Activated naive CD4-positive, alpha-beta T cell treated with Interleukin-2 at 50 U/mL for 16 hours (primary cell): ENCODE measurements at places on chromosomes 11 and 22.

DNA sequence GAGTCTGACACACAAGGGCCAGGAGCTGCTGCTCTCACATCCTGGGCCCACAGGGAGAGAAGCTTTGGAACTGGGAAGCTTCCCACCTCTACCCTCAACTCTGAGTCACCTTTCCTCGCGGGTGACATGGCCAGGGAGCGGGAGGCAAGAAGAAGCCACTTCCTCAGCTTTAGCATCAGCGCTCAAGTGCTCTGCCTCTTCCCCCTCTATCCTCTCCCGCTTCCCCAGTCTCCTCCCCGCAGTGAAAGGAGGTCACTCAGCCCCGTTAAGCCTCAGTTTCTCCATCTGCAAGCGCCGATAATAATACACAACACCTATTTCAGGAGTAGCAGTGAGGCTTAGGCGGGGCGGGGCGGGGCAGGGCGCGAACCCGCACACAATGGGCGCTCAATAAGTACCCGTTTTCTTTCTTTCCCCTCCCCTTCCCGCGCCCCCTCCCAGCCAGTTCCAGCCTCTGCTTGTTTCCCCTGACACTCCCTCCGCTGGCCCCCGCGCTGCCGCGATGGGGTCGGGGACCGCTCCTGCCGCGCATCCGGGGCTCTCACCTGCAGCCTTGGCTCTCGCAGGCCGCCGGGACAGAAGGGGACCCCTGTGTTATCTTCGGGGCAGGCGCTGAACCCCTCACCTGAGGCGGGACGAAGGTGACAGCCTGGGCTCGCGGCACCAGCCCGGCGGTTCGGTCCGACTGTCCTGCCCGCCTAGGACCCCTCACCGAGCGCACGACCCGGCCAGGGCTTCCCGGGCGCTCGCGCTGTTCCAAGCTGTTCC, 892 bp downstream of the GDPD5 start:
- peak; percentile 45 for DNase-seq

- DNase-seq, result peak; percentile 84
Observed at GRCh38 chr11:58577555-58578135, 1.2 kb upstream of the ZFP91 start.

DNA sequence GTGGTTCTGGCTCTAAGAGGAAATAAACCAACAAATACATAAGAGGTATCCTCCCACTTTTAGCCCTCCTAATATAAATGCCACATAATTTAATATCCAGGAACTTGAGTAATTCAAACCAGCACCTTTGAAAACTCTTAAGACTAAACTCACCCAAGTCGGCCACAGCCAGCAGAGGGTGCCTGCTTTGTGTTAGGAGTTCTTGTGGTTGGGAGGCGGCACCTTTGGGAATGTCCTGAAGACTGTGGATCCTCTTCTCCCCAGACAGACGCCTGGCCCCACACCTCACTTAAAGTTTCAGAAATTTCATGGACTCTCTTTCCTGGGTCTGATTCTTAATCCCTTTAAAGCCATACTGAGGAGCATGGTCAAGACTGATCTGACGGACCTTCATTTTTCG, 169.0 kb downstream of the TBC1D22A start:
- no peak for DNase-seq

DNA sequence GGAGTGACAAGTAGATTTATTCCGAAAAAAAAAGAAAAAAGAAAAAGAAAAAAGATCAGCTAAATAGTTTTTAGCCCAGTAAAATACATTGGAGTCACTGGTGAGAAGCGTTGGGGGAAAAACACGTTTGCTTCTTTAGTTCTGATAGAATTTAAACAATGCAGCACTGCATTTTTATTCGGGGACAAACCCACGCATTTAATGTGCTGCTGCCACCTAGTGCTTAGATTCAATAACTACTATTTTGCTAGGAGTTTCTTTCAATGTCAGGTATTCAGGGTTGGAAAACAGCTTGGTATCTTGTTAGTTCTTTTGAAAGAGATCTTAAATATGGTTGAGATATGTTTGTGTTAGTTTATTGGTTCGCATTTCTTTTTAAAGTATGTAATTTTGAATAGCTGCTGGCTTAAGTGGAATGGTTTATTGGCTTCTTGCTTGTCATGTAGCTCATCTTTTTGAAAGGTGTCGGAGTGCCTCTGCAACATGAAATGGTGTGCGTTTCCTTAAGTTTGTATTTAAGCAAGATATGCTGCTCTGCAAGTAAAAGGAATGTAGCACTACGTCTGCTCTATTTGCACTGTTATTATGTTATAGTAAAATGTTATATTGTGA, 41.9 kb downstream of the SVIP start:
- DNase-seq, result peak; percentile 6

- peak; percentile 60 for DNase-seq
Observed at GRCh38 chr11:77046060-77046501, 11.9 kb downstream of the B3GNT6 start.

DNA sequence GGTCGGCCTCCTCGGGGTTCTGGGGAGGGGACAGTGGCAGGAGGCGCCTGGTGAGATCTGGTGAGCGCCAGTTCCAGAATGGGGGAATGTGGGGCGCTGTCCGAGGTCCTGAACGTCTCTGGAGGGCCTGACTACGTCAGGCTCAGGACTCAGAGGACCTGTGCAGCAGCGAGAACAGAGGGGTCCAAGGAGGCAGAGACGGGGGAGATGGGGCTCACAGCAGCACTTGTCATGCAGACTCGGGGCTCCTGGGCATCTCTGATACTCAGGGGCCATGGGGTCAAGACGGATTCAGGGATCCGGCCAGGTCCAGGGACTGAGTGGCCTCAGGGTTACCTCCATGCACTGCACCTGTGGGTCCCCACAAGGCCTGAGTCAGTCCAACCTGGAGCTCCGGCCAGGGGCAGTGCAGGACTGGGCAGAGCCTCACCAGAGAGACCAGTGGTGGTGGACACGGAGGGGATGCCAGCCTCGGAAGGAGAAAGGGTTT, 92.2 kb downstream of the BRD1 start:
- DNase-seq, result no peak

- no peak for DNase-seq
Observed at GRCh38 chr11:131005829-131006228, 89.5 kb upstream of the SNX19 start.

GRCh38 chr11:78212586-78213371, 24.1 kb downstream of the USP35 start:
- DNase-seq, result no peak

GRCh38 chr11:11113626-11114025, 239.4 kb downstream of the CSNK2A3 start:
- no peak for DNase-seq

GRCh38 chr11:45593992-45594391, 71.4 kb downstream of the CHST1 start:
- no peak for DNase-seq

- peak; percentile 93 for DNase-seq
Observed at GRCh38 chr22:50200461-50201190, at the start of gene SELENOO. SELENOO (plus strand) TSS chr22:50201011; CDS start chr22:50201037, 26 bp downstream.

- DNase-seq, result no peak
Observed at GRCh38 chr11:39190751-39191150, 2268.7 kb downstream of the LRRC4C start.

- DNase-seq, result no peak
Observed at GRCh38 chr11:100716838-100717237, 29.8 kb downstream of the ARHGAP42 start.

- no peak for DNase-seq
Observed at GRCh38 chr11:22474616-22475015, 136.4 kb downstream of the SLC17A6 start.

- DNase-seq, result no peak
Observed at GRCh38 chr11:82403640-82404305, 329.9 kb downstream of the FAM181B start.

GRCh38 chr11:3359092-3359824, 19.7 kb downstream of the ZNF195 start:
- no peak for DNase-seq

GRCh38 chr11:34446386-34446785, 7.7 kb downstream of the CAT start:
- DNase-seq, result no peak

DNA sequence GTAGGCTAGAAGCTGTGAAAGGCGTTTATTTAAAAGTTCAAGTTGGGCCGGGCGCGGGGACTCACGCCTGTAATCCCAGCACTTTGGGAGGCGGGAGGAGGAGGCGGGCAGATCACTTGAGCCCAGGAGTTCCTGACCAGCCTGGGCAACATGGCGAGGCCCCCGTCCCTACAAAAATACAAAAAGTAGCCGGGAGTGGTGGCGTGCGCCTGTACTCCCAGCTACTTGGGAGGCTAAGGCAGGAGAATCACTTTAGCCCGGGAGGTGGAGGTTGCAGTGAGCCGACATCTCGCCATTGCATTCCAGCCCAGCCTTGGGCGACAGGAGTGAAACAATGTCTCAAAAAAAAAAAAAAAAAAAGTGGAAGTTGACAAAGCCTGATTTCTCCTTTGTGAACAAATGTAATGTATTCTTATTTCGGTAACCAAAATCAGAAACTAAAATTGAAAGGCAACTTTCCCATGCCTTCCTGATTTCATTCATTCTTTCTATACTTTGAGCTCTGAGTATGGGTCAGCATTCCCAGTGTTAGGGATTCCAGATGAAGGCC, 825 bp downstream of the PTPMT1 start:
- no peak for DNase-seq

DNA sequence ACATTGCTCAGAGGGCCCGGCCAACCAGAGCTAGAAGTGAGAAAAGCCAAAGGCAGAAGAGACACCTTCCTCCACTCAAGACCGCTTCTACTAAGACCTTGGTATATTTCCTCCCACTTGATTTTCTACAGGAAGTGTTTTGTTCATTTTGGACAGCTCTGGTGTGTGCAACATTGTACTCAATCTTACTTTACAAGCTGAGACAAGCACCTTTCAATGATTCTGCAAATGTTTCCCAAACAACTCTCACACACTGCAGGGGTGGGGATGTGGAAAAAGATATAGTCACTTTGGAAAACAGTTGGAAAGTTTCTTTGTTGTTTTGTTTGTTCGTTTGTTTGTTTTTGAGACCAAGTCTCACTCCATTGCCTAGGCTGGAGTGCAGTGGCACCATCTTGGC, 15.7 kb downstream of the MYO18B start:
- no peak for DNase-seq

GRCh38 chr11:35615921-35616900, 2.0 kb upstream of the FJX1 start:
- no peak for DNase-seq

- no peak for DNase-seq
Observed at GRCh38 chr11:111450480-111451320, 61.5 kb downstream of the BTG4 start.

GRCh38 chr11:70755410-70756158, 357.3 kb downstream of the CTTN start:
- DNase-seq, result peak; percentile 55

GRCh38 chr22:22201930-22202343, 42.6 kb upstream of the VPREB1 start:
- DNase-seq, result no peak

- DNase-seq, result peak; percentile 53
Observed at GRCh38 chr11:19071255-19071654, 10.7 kb upstream of the MRGPRX2 start.

- no peak for DNase-seq
Observed at GRCh38 chr11:104422324-104422944, 258.5 kb upstream of the PDGFD start.

- DNase-seq, result no peak
Observed at GRCh38 chr11:113579292-113579940, 104.2 kb upstream of the DRD2 start.

DNA sequence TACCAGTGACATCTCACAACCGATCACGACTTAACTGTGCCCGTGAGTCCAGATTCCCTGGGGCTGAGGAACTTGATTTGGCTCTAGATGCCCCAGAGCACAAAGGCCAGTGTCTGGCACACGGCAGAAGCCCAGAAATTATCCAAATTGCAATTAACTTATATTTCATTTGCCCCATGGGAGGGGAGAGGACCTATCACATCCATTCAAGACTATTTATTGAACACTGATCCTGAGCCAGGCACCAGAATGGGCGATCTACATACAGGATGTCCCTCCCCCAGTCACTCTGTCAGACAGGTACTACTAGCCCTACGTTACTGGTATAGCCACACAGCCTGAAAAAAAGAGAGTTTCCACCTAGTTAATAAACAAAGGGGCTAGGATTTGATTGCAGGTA, 5.1 kb downstream of the DNAL4 start:
- DNase-seq, result no peak

GRCh38 chr22:44661070-44661469, 40.9 kb upstream of the PRR5 start:
- no peak for DNase-seq

- no peak for DNase-seq
Observed at GRCh38 chr22:45262931-45263462, 21.8 kb upstream of the UPK3A start.

- DNase-seq, result no peak
Observed at GRCh38 chr11:125211948-125212340, 47.4 kb downstream of the PKNOX2 start.

- DNase-seq, result no peak
Observed at GRCh38 chr11:77146261-77147035, 18.4 kb downstream of the MYO7A start.

DNA sequence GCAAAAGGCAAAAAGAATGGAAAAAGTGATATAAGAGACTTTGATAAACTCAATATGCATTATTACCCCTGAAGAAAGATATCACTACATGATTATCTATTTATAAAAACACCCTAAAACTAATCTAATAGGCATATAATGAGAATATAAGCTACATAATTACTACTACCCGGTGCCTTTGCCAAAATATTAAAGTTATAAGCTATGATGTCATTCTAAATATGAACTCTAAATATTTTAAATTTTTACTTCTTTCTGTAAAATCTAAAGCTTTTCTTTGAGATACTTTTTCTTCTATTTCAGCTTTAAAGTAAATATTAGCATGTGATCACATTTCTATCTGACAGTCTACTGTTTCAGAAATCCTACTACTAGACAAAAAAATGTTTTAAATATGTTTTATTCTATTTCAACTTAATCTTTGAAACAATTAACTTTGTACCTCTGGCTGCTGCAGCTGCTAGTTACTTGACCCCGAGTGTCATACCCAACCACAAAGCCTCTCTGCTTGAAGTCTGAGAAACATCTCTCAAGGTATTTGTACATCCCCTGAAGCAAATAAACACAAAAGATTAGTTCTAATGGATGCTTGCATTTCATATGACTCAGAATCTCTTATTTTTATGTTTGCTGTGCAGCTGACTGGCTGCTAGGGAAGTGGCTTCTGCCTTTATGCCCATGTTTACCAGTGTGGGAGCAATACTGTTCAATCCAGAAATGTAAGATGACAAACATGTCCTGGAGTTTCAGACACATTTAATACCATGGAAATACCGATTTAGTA, 26.8 kb downstream of the PGM2L1 start:
- no peak for DNase-seq

GRCh38 chr22:39444247-39444800, 12.5 kb upstream of the MGAT3 start:
- DNase-seq, result no peak

GRCh38 chr11:78870655-78871054, 296.0 kb upstream of the NARS2 start:
- no peak for DNase-seq

DNA sequence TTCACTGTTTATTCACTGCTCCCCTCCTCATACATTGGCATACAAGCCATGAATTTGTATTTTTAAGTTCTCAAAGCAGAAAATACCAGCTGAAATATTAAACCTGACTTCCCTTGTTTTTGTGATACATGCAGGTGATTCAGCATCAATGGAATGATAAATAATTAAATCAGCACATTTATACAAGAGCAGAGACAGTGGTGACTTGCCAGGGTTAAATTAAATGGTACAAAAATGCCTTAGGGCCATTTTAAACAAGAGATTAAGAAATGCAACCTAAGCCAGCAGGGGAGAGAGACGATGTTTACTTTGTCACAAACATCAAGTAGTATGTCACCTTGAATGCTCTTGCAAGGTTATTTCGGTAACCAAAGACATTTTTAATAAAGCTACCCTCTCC, 95.9 kb upstream of the DDI1 start:
- DNase-seq, result no peak
